ENCODE measurements at places on chromosomes 6 and 20.
A peak's percentile ranks its signal among the peaks of the same experiment; 100 is the strongest.

- DNase-seq: no peak
These were observed 4.7 kb downstream of the SLC16A10 start for GRCh38 chr6:111091987-111092386.

DNA sequence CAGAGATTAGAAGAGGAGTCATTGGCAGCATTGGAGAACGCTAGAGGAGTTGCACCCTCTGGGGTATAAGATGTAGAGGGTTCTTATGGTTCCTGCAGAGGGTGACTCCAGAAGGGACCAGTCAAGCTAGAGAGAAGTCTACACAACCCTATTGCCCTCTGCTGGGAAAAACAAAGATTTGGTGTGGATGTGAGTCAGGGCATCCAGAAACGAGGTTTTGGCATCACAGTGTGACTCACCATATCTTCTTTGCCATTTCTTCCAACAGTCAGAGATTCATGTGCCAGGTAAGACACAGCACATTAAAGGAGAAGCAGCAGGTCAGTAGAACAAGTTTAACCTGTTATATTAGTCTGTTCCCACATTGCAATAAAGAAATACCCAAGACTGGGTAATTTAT lies 598.8 kb downstream of the MAFB start:
- DNase-seq: no peak

- no peak for DNase-seq
These were observed 135.3 kb downstream of the SOBP start for GRCh38 chr6:107625264-107625663.

- DNase-seq: no peak
These were observed 190.0 kb downstream of the DHX35 start for GRCh38 chr20:39152126-39152525.

DNA sequence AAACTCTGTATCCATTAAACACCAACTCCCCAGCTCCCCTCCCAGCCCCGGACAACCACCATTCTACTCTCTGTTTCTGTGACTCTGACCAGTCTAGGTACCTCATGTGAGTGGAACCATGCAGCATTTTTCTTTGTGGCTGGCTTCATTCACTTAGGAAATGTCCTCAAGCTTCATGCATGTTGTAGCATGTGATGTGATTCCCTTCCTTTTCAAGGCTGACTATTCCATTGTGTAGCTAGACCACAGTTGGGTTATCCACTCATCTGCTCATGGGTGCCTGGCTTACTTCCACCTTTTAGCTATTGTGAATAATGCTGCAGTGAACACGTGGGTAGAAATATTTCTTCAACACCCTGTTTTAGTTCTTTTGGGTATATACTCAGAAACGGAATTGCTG lies 8.8 kb upstream of the BPHL start:
- no peak for DNase-seq

GRCh38 chr6:4776493-4777393 lies 539 bp downstream of the CDYL start:
- DNase-seq: no peak

- peak; percentile 87 for DNase-seq
These were observed 11.3 kb downstream of the TFAP2A start for GRCh38 chr6:10403385-10404106.

GRCh38 chr6:84892671-84893070 lies 128.3 kb upstream of the TBX18 start:
- peak; percentile 38 for DNase-seq

GRCh38 chr6:3231247-3232016 lies 4.0 kb upstream of the TUBB2B start:
- DNase-seq: no peak

DNA sequence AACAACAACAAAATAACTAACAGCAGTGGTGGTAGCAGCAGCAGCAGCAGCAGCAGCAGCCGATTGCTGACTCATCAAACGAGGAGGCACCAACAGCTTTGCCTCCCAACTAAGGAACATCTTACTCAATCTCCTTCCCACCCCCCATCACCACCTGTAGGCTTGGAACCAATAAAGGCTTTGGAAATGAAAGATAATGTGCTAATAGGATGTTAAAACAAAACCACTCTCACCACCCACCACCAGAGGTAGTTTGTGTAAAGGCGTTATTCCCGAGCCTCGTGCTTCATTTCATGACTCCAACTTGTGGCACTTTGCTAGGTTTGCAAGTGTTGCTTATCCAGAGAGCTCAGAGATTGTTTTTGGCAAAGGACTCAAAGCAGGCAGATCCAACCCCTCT lies 346.5 kb downstream of the CD83 start:
- DNase-seq: no peak

- no peak for DNase-seq
These were observed 4.0 kb upstream of the LIN28B start for GRCh38 chr6:104952911-104953399.

DNA sequence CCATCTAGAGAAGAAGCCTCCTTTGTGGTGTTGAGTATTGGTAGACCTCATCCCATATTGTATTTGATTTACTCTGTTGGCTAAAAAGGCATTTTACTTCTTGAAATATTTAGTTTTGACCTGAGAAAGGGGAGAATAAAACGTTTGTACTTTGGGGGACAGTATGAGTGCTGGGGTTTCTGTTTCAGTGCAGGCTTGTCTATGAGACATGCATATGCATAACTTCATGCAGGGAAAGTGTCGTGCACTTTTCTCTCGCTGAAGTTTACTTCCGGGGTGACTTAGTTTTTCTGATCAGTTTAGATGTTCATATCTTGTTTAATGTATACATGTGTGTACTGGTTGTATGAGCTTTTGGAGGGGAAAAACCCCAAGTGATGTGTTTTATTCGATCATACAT lies 59.5 kb downstream of the UTRN start:
- no peak for DNase-seq

DNA sequence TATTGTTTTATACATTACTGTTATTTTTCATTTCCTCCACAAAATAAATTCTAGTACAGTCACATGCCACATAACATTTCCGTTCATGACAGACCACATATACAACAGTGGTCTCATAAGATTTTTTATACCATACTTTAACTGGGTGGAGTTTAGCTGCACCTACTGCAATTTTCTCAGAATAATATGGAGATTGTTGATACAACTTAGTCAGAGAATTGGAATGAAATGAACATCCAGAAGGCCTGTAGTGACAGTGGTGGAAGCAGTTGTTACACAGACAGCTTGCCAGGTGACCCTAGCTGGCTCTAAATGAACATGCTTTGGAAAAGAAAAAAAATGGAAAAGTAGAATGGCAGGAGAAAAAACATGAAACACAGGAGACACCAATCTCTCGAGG lies 183.2 kb upstream of the TCF21 start:
- DNase-seq: no peak

- no peak for DNase-seq
These were observed 13.1 kb upstream of the PEX7 start for GRCh38 chr6:136809091-136809860.

GRCh38 chr20:16493486-16493885 lies 79.8 kb downstream of the KIF16B start:
- DNase-seq: no peak

DNA sequence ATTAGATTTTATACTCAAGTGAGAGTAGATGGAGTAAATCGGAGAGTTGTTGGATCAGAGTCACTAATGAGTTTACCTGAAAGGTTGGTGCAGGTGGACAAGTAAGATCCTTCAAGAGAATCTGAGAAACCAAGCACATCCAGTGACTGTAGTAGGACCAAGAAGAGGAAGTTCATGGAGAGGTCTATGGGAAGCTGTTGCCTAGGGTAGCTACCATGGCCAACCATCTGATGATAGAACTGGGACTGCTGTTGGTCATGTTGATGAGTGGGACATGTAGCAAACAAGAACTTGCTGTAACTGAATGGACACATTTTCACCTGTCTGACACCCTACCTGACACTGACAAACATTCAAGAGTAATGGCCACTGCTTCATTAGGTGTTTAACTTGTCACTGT lies 11.3 kb upstream of the ADGB start:
- no peak for DNase-seq

- no peak for DNase-seq
These were observed 2.3 kb upstream of the KIAA0319 start for GRCh38 chr6:24648276-24648675.

DNA sequence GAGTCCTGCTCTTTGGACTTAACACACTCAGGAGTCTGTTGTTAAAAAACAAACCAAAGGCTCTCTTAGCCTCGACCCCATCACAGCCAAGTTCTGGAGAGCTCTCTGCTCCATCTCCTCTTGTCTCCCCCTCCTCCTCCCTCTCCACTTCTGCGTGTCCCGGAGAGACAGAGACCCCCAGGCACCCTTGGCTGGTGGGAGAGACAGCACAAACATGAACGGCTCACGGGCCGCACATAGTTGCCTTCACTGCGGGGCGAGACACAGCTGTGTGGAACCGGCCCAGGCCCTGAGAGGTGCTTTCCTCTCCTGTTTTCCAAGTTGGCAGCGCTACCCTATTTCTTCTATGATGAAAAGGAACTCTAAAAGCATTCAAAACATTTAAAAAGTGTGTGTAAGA lies 23.3 kb upstream of the MYT1 start:
- DNase-seq: no peak

GRCh38 chr20:62728781-62729300 lies 20.2 kb downstream of the NTSR1 start:
- no peak for DNase-seq

DNA sequence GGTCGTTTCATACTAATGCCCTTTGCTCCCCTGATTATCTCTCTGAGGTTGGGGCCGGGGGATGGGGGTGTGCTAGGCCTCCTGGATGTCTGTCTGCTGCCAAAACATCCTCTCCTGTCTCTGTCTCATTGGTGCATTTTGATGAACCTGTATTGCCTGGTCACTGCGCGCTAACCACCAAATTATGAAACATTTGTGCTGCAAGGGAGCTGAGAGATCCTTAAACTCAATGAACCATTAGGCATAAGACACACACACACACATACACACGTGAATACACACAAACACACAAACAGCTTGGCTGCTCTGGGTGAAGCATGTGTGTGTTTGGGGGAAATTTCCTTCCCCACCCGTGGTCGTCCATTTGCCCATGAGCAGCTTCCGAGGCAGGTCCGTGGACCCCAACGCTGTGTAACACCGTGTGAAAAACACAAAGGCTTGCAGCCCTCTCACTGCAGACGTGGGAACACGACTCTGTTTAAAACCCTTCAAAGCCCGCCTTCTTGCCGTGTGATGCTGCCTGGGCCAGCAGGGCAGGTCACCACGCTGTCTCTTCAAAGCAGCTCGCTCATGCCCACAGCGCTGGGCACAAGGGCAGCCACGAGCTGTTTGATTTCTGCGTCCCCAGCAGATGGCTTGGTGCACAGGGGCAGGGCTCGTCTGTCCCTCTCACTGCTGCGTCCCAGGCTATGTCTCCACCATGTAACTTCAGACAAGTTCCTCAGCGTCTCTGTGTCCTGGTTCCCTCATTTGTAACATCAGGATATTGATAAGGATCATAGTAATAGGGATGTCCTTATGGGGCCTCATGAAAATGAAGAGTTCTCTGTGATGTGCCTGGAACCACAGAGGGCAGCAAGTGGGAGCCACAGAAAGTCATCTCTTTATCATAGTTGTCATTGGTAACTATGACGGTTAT lies 96.8 kb downstream of the CDH26 start:
- DNase-seq: no peak

DNA sequence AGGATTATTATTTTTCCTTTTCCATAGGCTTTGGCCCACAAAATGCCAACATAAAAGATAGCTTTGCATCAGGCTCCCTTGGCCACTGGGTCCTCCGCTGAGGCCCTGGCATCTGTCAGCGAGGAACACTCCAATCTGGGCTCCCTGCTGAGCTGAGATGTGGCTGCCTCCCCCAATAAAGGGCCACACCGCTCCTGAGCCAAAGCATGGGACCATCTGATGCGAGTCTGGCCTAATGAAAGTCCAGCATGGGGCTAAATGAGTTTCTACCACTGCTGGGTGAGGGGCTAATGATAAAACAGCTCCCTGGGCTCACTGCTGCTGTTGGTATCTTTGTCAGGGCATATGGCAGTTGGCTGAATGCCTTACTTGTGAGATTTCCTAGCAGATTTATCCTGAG lies 817.5 kb upstream of the SLC35B3 start:
- no peak for DNase-seq

DNA sequence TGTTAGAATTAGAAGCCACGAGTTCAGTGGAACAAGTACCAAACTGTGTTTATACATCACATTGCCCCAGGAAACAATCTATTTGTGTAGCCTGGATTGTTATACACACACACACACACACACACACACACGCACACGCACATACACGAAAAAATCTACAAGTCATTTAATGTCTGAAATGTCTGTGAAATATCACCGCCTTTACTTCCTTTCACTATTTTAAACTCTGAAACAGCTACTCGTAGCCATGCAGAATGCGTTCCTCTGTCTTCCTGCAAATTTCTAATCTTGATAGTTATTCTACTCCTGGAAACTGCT lies 84.4 kb upstream of the SCAF8 start:
- DNase-seq: no peak

DNA sequence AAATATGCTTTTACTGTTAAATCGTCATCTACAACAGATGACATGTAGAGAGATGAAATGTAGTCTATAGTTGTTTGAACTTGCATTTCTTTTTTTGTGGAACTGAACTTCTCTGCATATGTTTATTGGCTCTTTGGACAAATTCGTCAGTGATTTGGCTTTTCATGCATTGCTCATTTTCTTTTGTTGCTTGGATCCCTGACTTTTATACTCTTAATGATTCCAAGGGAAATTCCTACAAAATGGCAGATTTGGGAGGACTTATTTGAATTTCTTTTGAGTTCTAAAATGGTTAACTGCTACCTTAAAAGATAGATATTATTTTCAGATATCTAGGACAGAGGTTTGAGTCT lies 65.4 kb downstream of the UTRN start:
- no peak for DNase-seq

DNA sequence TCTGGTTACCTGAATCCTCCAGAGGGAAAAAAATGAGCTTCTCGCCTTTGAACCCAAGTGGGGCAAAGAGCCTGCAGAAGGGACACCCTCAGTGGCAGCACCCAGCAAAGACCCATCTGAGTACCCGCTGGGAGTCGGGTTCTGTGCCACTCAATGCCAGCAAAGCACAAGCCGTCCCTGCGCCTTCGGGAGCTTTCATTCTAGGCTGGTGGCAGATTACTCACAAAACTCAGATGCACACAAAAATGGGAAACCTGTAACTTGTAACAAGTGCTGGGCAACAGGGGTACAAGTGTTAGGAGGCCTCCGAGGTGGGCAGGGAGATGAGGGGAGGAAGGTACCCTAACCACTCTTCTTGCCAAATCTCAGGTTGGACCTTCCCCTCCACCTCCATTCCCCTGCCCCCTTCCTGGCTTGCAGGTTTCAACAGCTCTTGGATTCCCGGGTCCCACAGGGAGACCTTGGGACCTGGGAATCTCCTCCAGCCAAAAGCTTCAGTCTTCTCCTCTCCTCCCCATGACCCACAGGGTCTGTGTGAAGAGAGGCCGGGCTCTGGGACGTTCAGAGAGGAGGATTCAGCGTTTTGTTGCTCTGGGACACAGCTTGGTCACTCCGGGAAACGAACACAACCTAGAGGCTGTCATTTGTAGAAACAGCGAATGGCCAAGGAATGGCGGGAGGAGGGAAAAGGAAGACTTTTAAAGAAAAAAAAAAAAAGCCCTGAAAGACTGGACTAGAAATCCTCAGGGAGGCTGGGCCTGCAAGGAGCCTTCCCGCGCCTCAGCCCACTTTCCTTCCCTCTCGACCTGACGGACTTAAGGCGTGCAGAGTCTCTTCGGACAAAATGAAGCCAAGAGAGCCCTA lies 1.2 kb upstream of the PARD6B start:
- DNase-seq: no peak
